H9 (cell line): ENCODE measurements at places on chromosomes 1 and 21.

DNA sequence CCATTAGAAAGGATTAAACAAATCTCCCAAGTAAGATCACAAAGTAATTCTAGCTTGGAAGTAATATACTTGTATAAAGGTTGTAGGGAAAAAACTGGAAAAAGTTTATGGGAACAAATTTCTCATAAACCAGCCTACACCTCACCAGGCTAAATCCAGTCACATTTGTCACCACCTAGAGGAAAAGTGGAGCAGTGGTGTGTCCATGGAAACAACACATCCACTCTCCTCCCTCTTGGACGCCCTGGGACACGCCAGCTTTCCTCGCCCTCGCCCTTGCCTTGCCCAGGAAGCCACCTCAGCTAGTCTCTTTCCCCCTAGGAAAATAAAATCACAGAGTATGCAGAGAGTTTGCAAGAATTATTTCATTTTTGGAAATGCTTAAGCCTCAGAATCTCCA, 2.2 kb downstream of the PALMD start:
- DNase-seq = peak; percentile 36

DNA sequence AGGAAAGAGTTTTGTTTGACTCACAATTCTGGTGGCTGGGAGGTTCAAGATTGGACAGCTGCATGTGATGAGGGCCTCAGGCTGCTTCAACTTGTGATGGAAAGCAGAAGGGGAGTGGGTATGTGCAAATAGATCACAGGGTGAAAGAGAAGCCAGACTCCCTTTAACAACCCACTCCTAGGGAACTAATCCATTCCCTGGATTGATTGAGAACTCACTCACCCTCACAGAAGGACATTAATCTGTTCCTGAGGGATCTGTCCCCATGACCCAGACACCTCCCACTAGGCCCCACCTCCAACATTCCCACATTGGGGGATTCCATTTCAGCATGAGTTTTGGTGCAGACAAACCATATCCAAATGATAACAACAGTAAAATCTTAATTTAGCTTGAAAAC, 25.6 kb downstream of the UBE2T start:
- no peak for DNase-seq

GRCh38 chr1:239805042-239805441, 286.6 kb upstream of the FMN2 start:
- no peak for DNase-seq

DNA sequence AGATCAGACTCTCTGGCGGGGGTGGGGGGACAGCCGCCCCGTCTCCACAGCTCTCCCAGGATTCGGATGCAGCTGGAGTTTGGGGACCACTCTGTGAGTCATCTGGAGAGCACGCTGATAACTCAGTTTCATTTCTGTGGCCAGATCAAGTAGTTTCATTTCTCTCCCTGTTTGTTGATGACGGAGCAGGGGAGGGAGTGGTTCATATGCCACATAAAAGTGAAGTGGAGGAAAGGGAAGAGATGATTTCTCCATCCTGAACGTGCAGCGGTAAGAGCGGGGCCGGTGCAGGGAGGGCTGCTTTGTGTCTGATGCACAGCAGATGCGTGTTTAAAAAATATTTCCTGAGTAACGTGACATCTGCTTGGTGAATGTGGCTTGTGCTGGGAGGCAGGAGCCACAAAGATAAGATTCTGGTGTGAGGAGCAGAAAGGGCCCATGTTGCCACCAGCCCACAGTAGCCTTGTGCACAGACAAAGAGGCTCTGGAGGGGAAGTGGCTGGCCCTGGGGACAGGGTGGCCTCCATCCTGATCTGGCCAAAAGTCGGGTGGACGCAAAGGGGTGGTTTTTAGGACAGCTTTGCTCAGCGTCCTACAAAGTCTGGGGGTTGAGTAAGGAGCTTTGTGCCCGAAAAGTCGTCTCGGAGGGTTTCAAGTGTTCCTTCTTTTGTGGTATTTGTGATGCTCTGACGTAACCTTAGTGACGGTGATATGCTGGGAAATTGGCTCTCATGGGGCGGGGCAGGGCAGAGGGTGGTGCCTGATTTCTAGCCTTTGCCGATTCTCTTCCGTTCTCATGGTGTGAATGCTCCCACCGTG, at the start of gene MX2:
Gene MX2 (plus strand): TSS at position 242 of the 819 bp plus-strand sequence. CDS start 14,880 bp downstream, outside the sequence.
- no peak for DNase-seq

DNA sequence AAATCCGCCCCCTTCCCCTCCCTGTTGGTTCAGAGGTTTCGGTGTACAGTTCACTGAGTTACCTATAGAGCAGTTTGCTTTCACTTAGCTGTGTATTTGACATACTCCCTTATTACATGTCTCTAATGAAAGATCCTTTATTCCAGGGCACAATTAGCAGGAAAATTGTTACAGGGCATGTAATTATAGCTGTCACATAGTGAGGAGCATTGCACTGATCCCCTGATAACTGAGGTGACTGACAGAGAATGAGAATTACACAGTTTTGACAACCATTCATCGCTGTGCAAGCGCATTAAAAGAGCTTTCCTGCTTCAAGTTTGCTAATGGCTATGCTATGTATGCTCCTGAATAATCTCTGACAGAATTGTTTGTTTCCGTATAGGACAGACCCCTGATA, 26.9 kb downstream of the DAP3 start:
- no peak for DNase-seq

- DNase-seq = no peak
These were observed 380.5 kb upstream of the PRMT6 start for GRCh38 chr1:106676021-106676420.

GRCh38 chr1:12158357-12159092, 8.3 kb upstream of the TNFRSF1B start:
- no peak for DNase-seq

GRCh38 chr1:151352021-151352718, 5.1 kb upstream of the RFX5 start:
- no peak for DNase-seq

DNA sequence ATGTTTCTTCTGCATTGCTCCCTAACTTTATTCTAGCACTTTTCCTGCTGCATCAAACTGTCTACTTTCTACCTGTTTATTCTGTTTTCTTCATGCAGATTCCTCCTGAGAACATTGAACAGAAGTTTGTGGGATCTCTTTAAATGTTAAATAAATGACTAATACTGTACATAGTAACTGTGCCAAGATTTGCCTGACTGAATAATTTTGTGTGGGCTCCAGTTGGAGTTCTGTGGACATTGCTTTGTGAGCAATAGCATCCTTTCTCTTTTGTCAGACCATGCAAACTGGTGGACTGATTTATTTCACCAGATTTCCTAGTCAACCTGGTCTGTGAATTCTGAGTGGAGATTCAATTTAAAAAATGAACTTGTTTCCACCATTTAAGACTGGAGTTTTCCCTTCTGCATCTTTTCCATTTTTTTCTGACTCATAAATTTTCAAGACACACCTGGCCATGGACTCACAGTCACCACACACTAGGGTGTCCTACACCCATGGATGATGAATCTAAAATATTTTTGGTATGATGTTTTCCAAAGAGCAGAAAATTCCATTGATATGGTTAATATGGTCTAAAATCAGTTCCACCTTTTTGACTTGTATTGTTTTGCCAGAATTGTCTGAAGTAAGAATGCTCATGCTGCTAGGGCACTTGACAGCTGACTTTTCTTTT, 140.7 kb upstream of the SPAG17 start:
- DNase-seq = no peak

GRCh38 chr1:25615563-25616094, 962 bp upstream of the MAN1C1 start:
- no peak for DNase-seq

GRCh38 chr1:222785529-222785928, 29.3 kb upstream of the DISP1 start:
- DNase-seq = no peak

GRCh38 chr1:47002211-47002610, 21.3 kb upstream of the CYP4X1 start:
- no peak for DNase-seq

DNA sequence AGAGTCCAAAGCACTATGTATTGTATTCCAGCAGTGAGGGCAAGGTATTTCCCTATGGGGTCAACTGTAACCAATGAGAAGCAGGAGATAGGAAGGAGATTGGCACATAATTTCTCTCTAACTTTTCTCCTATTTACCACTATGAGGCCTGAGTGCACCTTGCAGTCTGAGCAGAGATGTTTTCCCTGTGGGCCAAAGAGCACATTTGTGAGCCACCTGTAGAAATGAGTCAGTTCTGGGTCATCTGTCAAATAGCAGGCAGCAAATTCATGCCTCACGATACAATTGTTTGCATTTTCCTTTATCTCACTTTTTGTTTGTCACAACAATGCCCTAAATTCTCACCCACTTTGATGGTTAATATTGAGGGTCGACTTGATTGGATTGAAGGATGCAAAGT, 547.2 kb upstream of the NCAM2 start:
- no peak for DNase-seq

- no peak for DNase-seq
These were observed at the start of gene DLGAP3 for GRCh38 chr1:34929497-34929852. DLGAP3 (minus strand) TSS chr1:34929650; CDS start chr1:34905383, 24,267 bp downstream.
